Cardiac muscle cell (in vitro differentiated cells and primary cell): ENCODE measurements at places on chromosomes 13 and 19. TPM values are rescaled to one million over a fixed set of nuclear protein-coding genes. Genes with fewer than 3 reads are reported as not detected.

Gene FGF21
- total RNA-seq: not detected in 2 replicates

Gene CEACAM7
- not detected in 2 replicates for total RNA-seq

Gene SMIM44
- not detected in 2 replicates for total RNA-seq

Gene TEX29
- total RNA-seq: not detected in 2 replicates

- peak; percentile 69 for DNase-seq
These were observed at the start of gene ADAMTS10 for GRCh38 chr19:8610041-8610935. Gene ADAMTS10 (minus strand): TSS chr19:8610715. CDS start chr19:8605710, 5,005 bp downstream.

- no peak for DNase-seq
These were observed 25.3 kb downstream of the TRPM4 start for GRCh38 chr19:49182848-49183375.

DNA sequence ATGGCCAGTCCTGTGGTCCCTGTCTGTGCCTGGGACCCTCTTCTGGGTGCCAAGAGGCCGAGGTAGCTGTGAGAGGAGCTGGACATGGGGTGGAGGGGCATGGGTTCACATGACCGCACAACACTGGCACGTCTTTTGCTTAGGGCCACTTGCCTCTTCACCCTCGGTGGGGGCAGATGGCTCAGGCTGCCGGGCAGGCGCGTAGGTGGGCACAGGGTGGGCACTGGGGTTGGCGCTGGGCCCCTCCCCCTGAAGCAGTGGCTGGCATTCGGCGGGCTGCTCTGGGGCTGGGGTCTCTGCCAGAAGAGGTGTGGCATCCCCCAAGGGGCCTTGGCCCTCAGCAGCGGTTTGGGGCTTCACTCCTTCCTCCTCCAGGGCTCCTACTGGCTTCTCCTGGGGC lies 8.4 kb downstream of the PALM3 start:
- no peak for DNase-seq

DNA sequence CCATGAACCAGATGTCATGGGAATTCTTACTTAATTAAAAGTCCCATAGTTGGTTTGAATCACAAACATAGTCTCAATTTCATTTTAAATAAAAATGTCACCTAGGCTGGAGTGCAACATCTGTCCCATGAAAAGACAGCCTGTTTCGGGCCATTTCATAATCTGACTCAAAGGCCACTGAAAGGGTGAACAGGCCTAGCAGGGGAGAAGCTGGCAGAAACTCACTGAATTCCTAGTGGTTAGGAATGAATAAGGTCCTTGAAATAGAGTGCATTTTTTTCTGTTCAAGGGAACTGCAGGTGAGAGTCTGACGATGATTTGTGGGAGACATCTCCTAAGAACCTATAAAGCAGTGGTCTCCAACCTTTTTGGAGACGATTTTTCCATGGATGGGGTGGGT lies 44.0 kb upstream of the PCCA start:
- DNase-seq: no peak

- DNase-seq: no peak
These were observed 3.3 kb downstream of the MTIF3 start for GRCh38 chr13:27446986-27447583.

- DNase-seq: no peak
These were observed 56.2 kb downstream of the FLT1 start for GRCh38 chr13:28438598-28439334.

- DNase-seq: peak; percentile 57
These were observed 35.3 kb downstream of the FPR3 start for GRCh38 chr19:51830274-51830673.

DNA sequence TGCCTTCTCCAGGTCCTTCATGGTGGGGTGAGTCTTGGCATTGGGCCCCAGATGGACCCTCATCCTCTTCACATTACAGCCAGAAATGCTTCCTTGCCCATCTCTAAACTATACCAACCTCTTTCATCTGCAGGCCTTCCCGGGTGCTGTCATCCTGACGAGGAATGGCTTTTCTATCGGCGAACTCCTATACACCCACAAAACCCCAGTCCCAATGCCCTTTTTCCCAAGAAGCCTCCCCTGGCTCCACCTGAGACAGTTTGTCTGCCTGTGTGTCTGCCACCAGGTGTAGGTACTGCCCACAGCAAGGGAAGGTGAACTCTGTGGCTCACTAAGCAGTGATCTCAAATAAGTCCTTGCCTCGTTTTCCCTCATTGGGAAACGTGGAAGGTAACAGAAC lies 55.3 kb downstream of the PTPRS start:
- DNase-seq: no peak
